ENCODE measurements at places on chromosomes 16 and 17.
A peak's percentile ranks its signal among the peaks of the same experiment; 100 is the strongest.

DNA sequence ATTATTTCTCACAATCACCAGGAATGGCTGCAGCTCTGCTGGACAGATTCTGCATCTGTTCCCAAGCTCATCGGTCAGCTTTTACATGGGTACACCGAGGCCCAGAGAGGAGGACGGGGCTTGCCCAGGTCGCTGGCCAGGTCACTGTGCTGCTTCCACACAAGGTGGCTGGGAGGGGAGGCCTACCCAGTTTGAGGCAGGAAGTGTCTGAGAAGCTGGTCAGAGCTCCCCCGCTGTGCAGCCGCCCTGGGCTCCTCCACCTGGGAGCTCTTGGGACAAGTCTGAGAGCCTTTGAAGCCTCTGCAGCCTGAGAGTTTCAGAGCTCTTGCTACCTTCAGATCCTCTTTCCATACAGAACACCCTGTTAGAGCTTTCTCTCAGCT, 143.3 kb downstream of the CLEC16A start:
- no peak for DNase-seq

GRCh38 chr17:8818654-8819330, 19.6 kb upstream of the MFSD6L start:
- DNase-seq: no peak

DNA sequence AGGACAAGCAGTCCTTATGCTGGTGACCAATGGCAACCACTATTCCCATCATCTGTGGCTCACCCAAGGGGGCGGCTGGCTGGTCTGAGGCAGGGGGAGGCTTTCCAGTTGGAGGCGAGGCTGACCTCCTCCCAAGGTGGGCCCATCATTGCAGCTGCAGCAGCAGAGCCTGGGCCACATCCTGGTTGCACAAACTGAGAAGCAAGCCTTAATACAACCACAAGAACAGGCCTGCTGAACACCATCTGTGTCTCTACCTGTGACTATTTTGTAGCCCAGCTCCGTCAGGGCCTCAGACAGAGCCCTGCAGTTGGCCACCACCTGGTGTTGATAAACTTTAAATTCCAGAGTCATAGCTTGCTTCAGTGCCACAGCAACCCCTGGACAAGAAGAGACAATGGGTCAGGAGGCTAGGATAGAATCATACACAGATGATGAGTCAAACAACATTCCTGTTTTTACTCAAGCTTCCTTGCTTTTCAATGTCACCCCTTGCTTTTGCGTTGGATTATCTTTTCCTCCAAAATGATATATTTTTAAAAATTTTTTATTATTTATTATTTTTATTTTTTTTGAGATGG, 17.9 kb downstream of the SMCR8 start:
- DNase-seq: no peak

- DNase-seq: no peak
These were observed 22.1 kb downstream of the MAP1LC3B start for GRCh38 chr16:87414251-87414680.

DNA sequence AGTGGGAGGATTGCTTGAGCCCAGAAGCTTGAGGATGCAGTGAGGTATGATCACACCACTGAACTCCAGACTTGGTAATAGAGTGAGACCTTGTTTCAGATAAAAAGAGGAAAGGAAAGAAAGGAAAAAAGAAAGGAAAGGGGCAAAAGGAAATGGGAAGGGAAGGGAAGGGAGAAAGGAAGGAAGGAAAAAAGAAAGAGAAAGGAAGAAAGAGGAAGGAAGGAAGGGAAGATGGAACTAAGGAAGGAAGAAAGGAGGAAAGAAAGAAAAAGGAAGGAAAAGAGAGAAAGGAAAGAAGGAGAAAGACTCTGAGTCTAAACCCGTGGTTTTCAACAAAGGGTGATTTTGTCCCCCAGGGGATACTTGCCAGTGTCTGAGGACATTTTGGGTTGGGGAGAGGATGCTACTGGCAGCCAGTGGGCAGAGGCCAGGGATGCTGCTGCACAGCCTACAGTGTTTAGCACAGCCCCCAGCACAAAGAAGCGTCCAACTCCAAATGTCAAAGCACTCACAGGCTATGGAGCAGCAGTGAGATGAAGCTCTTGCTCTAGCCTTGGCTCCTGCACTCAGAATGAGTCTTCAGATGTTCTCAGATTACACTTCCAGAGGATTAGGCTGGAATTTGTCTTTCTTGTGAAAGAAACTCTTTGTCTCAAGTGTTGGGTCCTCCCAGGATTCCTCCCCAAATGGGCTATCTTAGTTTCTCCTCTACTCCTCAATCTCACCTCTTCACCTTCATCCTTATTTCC, 64.2 kb downstream of the BMERB1 start:
- no peak for DNase-seq

DNA sequence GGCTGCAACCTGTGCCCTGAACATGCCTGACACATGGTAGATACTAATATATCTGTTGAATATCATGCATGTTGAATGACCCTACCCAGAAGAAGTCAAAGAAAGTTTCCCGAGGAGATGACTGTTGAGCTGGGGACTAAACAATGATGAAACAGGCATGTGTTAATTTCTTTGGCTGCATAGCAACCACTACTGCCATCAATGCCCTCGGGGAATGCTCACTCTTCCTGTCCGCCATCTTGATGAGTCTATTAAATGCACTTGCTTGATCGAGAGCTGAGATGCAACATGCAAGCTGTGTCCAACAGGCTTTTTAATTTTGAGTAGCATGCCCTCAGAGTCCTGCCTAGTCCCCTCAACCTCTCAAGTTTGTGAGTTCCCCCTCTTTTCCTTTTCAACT, 31.3 kb downstream of the GRIN2A start:
- no peak for DNase-seq

DNA sequence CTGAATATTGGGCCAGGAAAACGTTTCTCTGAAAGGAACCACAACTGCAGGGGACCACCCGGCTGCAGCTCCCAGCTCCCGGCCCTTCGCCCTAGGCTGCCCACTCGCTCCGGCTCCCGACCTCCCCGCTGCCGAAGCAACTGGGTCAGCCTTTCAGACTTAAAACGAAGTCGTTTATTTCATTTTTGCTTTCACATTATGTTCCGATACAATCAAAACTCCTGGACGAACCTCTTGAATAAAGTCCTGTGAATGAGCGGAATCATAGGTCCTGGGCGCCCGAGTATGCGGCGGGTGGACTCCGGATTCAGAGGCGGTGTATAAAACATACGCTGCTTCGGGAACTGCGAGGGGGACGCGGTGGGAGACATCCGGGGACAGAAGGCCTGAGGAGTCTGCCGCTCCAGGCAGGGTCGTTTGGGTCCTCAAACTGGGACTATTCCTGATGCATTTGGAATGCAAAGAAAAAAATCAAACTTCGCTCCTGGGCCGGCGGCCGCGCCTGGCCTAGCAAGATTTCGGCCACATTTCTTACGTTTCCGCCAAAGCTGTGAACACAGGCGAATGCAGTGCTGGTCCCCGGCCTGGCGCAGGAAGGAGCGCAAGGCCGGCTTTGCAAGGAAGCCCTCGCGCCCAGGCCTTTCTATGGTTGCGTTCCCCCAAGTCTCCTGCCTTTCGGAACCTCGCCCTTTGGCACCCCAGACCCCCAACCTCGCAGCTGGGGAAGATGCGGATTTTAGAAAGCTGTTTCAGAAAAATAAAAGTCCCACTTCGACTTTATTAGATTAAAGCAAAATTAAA, 3.7 kb downstream of the CBLN1 start:
- DNase-seq: no peak

GRCh38 chr17:57597101-57597500, 148.0 kb downstream of the CCDC182 start:
- no peak for DNase-seq

DNA sequence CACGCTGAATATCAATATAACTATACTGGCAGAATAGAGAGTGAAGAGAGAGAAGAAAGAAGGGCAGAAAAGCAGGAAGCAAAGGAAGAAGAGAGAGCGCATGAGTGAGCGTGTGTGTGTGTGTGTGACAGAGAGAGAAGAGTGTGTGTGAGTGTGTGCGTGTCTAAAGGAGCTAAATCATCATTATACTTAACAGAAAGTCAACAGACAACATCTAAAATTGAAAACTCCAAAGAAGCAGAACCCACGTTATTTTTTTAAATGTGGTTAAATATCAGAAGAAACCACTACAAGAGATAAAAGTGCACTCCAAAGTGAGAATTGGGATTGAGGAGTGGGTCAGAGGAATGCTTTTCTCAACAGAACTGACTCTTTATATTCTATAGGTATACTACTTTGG, 77.2 kb downstream of the BRIP1 start:
- no peak for DNase-seq

- no peak for DNase-seq
These were observed 35.1 kb upstream of the SBK1 start for GRCh38 chr16:28257256-28257655.

- no peak for DNase-seq
These were observed 324.0 kb downstream of the KCNJ2 start for GRCh38 chr17:70493277-70493874.

- no peak for DNase-seq
These were observed 146.1 kb downstream of the SEC14L1 start for GRCh38 chr17:77286641-77287431.

DNA sequence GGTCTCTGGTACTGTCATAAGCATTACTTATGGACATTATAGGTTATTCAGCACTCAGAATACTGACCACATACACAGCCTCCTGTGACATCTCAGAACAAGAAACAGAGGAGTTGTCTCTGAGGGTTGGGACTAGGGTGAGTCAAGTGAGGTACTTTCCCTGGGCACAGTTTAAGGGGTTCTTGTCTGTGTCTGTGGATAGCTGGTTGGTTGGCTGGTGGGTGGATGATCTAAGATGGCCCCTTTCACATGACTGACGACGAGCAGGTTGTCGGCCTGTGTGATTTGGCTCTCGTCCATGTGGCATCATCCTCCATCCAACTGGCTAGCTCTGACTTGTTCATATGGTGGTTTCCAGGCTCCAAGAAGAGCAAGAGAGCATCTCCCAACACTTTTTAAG, 163.9 kb downstream of the PRKCB start:
- no peak for DNase-seq

DNA sequence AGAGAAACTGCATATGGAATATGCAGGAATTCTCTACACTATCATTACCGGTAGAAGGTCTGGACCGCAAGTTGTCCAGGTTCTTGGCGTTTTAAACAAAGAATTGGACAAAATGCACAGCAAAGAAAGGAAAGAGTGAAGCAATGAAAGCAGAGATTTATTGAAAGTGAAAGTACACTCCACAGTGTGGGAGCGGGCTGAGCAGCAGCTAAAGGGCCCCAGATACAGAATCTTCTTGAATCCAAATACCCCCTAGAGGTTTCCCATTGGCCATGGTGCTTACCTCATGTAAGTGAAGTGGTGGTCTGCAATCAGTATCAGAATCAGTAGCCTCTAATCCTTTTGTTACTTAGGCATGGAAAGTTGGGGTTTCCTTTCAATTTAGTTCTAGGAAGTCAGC, 178.5 kb upstream of the IRX3 start:
- no peak for DNase-seq

DNA sequence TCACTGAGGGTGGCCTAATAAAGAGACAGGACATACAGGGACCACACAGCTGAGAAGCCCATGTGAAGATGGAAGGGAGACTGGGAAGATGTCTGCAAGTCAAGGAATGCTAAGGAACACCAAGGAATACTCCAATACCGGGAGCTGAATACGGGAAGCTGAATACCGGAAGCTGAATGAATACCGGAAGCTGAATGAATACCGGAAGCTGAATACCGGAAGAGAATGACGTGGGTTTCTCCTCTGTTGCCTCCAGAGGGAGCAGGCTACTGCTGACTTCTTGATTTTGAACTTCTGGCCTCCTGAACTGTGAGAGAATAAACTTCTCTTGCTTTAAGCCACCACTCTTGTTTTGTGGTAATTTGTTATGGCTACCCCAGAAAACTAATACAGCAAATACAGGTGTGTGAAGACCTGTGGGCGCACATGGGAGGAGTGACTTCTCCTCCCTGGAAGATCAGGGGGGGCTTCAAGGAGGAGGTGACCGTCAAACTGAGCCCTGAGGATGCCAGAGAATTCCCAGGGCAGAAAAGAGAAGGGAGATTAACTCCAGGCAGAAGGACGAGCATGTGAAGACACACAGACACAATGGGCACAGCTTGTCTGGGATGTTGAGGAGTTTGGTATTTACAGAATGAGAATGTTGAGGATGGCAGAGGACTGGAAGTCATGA, 259.9 kb downstream of the IRF8 start:
- peak; percentile 19 for DNase-seq

GRCh38 chr17:65417406-65418221, 143.8 kb downstream of the AXIN2 start:
- DNase-seq: no peak

- DNase-seq: no peak
These were observed 12.4 kb upstream of the TRIM25 start for GRCh38 chr17:56926270-56926669.

GRCh38 chr17:50180111-50180510, 14.3 kb downstream of the SGCA start:
- DNase-seq: no peak

DNA sequence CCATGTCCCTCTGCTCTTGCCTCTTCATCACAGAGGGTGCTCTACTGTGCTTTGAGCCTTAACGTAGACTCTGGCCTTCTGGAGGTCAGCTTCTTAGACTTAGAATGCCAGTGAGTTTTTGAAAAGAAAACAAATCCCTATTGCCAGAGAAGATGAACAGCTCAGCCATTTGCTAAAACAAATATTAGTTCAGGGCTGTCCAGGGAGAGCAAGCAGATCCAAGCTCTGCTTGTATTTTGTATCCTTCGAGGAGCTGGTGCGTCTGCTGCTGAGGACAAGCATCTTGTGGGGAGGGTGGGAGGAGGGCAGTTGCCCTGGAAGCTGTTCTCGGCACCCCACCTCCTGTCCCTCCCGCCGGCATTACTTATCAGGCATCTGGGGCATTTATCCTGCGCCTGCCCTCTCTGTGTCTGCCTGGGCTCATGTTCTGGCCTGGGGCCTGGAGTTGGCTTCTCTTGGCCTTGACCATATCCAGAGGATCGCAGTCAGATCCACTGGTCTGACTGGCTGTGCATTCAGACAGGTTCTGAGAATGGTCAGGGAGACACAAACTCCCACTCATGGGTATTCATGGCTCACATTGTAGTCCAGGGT, 173.1 kb upstream of the NLRP1 start:
- DNase-seq: no peak

GRCh38 chr17:64331366-64331765, 59.3 kb downstream of the PECAM1 start:
- DNase-seq: no peak

DNA sequence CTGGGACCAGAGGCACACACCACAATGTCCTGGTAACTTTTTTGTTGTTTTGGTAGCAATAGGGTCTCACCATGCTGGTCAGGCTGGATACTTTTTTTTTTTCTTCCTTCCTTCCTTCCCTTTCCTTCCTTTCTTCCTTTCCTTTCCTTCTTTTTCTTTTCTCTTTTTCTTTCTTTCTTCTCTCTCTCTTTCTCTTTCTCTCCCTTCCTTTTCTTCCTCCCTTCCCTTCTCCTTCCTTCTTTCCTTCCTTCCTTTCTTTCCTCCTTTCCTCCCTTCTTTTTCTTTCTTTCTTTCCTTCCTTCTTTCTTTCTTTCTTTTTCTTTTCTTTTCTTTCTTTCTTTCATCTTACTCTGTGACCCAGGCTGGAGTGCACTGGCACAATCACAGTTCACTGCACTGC, 18.4 kb upstream of the ULK2 start:
- no peak for DNase-seq

DNA sequence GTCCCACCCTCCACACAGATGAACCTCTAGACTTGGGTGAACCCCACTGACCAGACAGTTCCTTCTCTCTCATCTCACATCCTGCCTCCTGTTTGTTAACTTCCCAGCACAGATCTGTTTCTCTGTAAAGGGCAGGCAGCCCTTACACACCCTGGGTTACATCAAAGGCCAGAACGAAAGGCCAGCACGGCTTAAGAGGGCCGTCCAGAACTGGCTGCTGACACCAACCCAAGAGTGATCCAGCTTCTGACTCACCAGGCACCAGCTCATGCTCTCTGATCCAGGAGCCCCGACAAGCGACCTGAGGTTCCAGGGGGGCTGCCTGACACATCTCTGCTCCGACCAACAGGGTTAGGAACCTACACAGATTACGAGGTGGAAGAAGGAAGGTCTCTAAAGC, 86.9 kb downstream of the MRM3 start:
- no peak for DNase-seq

Measured in K562 (cell line).